ENCODE measurements at places on chromosomes 13 and 19. TPM values are rescaled to one million over a fixed set of nuclear protein-coding genes. Genes with fewer than 3 reads are reported as not detected.

DNA sequence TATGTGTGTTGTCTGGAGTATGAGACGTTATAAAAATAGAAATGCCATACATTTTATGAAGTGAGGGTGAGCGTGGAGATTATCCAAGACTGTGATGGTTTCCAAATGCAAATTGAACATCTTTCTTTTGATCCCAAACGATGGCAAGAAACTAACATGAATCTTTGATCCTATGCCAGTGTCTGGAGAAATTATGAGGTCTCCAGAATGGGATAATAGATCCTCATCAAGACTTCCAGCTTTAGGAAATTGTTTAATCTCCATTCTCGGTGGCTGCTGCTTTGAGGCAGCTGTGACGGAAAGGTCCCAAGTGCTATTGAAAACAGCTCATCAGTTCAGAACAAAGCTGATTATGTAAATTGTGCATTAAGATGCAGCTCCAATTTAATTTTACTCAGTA lies 30.8 kb downstream of the CBY2 start:
- DNase-seq: no peak

DNA sequence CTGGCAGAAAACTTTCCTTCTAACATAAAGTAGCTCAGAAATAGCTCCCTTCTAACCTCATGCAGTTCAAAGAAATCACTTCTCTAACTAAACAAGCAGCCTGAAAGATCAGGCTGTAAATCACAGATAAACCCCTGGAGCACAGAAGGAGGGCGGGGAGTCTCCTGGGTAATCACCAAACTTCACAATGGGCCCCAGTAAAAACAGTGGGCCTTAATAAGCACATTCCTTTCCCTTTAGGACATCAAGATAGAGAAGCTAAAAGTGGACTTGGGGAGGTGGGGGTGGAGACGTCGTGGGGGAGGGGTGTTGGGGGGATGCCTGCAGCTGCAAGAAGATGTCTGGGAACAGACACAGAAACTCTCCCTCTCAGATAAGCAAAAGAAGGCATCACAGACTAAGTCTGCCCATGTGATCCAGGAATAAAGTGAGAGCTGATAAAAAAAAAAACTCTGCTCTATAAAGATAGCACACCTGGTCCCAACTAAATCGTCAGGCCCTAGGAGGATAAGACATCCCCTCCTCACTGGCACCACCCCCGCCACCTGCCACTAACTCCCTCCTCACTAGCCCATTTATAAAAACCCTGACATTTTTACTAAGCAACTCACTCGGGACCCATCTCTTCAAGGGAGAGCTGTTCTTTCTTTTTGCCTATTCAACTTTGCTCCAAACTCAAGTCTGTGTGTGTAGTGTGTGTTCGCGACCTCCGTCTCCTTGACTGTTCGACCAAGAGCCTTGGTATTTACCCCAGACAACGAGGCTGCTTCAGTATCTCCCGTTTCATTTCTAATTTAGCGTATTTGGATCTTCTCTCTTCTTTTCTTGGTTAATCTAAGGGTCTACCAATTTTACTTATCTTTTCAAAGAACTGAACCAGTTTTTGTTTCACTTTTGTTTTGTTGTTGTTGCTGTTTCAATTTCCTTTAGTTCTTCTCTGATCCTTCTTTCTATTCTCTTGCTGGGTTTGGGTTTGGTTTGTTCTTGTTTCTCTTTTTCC lies 31.7 kb downstream of the DNAJC15 start:
- peak; percentile 60 for DNase-seq

DNA sequence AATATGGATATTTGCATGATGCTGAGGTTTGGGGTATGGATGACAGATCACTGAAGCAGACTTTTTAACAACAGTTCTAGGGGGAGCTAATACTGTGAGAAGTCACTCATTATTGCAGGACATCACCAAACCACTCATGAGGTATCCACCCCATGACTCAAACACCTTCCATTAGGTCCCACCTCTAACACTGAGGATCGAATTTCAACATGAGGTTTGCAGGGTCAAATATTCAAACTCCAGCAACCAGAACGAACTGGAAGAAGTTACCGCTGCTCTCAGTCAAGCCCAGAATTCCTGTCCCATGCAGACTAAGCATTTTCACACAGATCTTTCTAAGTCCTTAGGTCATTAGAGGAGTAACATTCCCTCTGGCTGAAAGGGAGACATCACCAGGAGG lies 758.9 kb downstream of the UQCRFS1 start:
- peak; percentile 81 for DNase-seq

DNA sequence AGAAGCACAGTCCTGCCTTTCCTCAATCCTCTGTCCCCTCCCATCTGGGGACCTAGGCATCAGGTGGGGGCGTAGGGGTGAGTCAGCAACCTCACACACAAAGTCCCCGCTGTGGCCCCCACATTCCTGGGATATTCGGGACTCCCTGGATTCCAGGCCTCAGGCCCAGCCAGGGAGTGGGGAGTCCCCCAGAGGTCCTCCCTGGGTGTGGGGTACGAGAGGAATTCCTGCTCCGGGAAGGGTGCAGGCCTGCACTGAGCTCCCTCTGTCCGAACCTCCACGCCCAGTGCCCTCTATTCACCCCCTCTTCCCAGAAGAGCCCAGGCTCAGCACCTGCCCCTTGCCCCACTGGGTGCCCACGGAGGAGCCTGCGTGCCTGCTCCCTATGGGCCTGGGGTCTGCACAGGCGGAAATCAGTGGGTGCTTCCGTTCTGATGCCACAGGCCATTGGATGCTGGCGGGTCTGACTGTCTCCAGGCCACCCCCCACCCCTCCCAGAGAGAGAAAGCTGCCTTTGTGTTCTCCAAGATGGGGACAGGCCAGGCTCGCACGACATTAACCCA lies 3.4 kb downstream of the CADM4 start:
- no peak for DNase-seq

GRCh38 chr13:42788601-42789000 lies 7.2 kb downstream of the FAM216B start:
- no peak for DNase-seq

- DNase-seq: peak; percentile 27
These were observed 8.5 kb downstream of the CDX2 start for GRCh38 chr13:27960362-27961226.

GRCh38 chr13:76732367-76732766 lies 153.8 kb downstream of the KCTD12 start:
- DNase-seq: no peak

DNA sequence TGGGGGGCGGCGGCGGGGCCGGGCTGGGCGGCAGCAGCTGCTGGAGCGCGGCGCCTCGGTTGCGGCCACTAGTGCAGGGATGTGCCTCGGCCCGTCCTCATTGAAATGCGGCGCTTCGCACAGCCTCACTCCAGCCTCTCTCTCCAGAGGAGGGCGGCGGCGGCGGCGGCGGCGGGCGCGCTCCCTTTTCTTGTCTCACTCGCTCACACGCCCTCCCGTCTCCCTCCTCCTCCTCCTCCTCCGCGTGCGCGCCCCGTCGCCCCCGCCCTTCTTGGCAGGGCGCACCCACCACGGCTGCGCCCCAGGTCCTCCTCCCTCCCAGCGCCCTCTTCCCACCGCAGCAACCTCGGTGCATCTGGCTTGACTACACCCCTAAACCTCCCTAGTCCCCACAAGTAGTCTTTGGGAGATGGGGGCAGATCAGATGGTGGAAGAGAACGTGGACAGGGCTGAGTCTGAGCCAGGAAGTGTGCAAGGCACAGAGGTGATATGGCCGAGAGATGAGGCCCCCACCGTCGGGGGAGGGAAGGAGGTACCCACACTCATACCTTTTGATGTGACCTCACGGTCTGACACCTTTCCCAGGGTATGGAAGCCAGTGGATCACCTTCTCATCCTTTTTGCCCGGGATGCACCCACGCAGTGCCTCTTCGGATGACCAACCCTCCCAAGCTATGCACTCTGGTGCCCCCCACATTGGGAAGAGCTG lies at the start of gene DCLK1:
TSS of gene DCLK1 (minus strand) at position 161 of the 709 bp plus-strand sequence.
- DNase-seq: peak; percentile 23

DNA sequence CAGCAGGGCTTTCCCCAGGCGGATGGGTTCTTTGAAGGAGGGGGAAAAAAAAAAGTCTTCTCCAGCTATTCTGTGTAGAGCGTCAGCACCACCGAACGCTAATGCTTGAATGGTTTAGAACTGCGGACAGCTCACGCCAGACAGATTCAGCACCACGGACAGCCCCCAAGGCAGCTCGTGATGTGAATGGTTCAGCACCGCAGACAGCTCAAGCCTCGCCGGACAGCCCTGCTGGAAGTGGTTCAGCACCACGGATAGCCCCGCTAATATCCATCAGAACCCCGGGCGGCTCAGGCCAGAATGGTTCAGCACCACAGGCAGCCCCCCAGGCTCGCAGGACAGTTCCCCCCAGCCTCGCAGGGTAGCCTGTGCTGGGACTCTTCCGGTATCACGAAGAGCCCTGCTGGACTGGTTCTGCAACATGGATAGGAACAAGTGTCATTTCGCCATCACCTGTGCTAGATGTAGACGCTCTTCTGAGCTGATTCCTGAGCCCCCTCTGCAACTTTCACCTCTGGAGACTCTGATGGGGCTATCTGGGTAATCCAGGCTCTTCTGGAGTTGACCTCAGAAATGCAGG lies 4.9 kb upstream of the SMIM17 start:
- DNase-seq: peak; percentile 61

- no peak for DNase-seq
These were observed 835.9 kb downstream of the UQCRFS1 start for GRCh38 chr19:28377077-28377476.

DNA sequence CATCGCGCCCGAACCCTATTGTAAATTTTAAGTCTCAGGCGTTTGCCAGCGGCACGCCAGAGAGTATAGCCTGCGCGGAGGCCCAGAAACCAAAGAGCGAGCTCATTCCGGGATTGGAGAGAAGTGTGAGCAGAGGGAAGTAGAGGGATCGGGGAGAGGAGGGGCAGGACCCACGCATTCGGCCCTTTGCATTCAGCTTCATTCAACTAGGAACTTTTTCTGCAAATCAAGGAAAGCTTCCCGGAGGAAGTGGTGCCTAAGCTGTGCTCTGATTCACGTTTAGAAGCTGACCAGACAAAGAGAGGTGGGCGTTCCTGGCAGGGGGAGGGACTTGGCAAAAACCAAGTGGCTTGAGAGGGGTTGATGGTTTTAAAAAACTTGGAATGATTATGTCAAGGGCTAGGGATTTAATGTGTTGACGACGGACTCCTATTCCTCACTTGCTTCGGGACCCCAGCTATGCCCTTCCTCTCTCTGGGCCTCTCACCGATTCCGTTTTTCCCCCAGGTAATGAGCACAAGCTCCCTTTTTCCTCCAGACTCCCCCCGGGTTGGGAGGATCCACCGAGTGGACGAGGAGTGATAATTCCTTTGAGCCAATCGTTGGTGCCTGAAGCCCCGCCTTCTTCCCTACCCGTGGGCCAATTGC lies 811 bp upstream of the PRMT1 start:
- peak; percentile 90 for DNase-seq

GRCh38 chr13:111022241-111022640 lies 92.9 kb upstream of the ARHGEF7 start:
- no peak for DNase-seq

- DNase-seq: no peak
These were observed 193.6 kb downstream of the IRS2 start for GRCh38 chr13:109592770-109593169.

DNA sequence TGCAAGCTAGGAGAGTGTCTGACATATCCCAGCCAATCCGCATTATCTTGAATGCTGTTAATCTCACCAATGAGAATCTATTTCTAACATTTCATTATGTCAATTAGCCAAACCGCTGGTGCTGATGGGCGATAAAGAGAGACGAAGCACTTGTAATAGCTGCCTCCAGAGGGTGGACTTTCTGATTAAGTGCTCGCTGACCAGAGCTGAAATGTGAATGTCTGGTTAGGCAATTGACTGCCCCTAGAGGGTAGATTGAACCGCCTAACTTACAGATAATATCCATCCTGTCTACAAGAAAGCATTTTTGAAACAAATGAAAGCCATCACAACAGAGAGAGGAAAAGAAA lies 552 bp upstream of the GRWD1 start:
- DNase-seq: peak; percentile 90

DNA sequence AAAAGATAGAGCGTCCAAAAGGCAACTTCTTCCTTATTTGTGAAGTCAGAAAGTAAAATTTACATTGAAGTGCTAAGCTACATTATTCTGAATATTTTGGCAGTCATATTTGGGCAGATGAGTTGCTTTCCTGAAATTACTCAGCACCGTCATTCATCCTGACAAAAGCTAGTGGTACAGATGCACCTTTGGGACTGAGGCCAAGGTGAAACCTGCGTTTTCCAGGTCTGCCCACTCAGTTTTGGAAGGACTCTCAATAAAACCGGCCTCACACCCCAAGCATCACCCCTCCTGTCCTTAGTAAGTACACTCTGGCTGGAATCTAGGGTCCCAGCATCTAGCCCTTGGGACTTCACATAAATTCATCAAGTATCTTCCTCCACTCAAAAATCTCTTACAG lies 187.5 kb downstream of the TM9SF2 start:
- DNase-seq: no peak

DNA sequence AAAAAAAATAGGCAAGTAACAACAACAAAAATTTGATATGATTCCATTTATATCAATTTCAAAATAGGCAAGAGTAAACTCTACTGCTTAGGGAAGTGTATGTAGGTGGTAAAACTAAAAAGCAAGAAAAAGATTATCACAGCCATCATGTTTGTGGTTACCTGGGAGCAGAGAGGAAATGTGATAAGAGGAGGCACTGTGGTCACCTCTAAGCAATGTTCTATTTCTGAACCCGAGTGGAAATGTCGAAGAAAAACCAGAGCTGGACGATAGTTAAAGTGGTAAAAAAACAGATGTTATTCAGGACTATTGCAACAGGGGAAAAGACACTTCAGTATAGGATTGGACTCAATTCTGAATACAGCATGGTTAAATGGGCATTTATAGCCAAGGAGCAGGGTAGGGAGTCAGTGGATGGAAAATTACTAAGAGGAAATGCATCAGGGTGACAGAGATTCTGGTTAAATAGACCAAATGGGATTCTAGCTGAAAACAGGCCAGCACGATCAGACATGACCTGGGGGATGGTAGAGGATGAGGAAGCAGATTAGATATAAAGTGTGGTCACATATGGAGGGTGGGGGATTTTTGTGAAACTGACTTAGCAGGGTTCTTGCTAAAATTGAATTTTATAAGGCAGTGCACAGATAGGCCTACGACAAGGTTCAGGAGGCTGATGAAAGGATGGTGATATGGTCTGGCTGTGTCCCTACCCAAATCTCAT lies 6.0 kb upstream of the TEX30 start:
- DNase-seq: peak; percentile 26

DNA sequence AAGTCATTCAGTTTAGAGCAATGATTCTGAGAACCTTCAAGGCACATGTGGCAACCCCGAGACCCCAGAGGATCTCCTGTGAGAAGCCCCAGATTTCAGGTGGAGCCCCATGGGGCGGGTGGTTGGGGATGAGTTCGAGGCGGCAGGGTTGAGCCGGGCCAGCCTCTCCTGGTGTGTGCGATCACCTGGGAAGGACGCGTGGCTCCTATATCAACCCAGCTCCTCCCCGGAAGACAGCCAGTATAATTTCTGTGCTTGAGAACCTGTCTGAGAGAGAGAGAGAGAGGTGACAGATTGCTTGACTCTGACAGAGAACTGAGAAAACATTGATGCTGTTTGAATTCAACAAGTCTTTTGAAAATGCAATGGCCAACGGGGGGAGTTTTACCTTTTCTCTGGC lies 89.0 kb downstream of the TEX29 start:
- no peak for DNase-seq

SMAD9 gene
- total RNA-seq: 2.1 TPM

FCER2 gene
- total RNA-seq: not detected

ZNF132 gene
- total RNA-seq: 4.3 TPM

CFD gene
- not detected for total RNA-seq

ZNF626 gene
- not detected for total RNA-seq

CYP2A6 gene
- not detected for total RNA-seq

NTF4 gene
- total RNA-seq: not detected

KATNAL1 gene
- 6.6 TPM for total RNA-seq

GARIN5A gene
- 0.17 TPM for total RNA-seq
